ENCODE measurements at places on chromosomes 7 and 10.

GRCh38 chr7:28695300-28696295, 262.5 kb downstream of the TRIL start:
- DNase-seq: no peak

DNA sequence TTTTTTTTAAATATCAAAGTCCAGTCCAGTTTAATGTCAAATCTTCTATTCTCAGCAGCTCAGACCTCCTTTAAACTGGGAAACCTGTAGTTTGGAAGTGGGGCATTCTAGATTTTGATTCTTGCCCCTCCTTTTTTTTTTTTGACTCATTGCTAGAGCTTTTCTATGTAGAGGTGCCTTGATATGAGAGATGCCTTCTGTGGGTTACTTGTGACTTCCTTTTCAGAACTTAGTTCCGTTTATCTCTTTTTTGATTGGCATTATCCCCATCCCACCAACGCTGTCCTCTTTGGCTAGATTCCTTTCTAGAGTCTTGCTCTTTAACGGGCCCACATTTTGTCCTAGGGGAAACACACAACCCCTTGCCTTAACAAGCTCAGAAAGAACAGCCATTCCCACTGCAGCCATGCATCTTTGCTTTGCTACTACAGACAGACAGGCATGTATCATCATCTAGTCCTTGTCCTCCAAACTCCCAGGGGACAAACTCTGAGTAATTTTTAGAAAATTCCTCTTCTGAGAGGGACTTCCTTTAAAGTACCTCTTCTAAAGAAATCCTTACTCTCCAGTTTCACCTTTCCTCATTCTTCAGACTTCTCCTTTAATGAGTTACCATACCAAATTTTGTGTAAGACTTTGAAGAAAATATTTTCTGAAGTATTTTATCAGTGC, 153.6 kb downstream of the PHF14 start:
- peak; percentile 54 for DNase-seq

DNA sequence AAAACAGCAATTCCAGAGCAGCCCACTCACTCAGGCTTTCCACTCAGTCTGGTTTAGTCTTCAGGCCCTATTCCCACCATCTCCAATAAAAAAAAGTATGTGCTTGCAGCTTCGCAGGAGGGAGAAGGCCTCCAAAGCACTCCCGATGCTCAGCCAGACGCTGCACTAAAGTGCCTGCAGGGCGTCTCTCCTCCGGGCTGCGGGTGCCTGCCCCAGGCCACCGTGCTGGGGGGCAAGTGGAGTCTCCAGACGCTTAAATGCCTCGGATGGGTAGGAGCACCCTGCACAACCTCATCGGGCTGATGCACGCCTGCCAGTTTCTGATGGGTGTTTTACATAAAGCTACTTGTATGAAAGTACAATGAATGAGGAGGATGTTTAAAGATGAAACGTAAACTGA, 31.3 kb upstream of the NCAPG2 start:
- DNase-seq: no peak

- no peak for DNase-seq
Observed at GRCh38 chr7:452226-452751, 67.4 kb downstream of the PDGFA start.

DNA sequence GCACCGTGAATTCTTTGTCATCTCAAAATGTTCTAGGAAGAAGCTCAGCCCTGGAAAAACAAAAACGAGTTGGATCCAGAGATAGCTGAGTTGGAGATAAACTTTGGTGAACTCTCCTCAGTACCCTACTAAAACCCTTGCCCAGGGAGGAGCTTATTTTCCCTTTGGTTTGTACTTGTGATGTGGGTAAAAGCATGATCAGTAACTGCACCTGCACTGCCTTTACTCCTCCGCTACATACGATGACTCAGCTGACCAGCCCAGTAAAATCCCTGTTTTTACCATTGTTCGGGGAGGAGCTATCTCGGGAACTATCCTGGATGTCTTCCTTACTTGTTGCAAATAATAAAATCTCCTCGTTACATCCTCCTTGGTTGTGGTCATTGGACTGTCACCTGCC, 359.3 kb downstream of the SH2D4B start:
- no peak for DNase-seq

DNA sequence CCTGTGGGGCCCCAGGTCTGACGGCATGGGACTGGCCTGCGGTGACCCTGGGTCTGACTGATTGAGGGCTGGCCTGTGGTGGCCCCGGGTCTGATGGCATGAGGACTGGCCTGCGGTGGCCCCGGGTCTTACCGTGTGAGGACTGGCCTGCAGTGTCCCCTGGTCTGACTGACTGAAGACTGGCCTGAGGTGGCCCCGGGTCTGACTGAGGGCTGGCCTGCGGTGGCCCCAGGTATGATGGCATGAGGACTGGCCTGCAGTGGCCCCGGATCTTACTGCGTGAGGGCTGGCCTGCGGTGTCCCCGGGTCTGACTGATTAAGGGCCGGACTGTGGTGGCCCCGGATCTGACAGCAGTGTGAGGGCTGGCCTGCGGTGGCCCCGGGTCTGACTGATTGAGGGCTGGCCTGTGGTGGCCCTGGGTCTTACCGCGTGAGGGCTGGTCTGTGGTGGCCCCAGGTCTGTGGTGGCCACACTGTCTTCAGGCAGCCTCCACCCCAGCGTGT, 10.9 kb downstream of the JAKMIP3 start:
- DNase-seq: no peak

DNA sequence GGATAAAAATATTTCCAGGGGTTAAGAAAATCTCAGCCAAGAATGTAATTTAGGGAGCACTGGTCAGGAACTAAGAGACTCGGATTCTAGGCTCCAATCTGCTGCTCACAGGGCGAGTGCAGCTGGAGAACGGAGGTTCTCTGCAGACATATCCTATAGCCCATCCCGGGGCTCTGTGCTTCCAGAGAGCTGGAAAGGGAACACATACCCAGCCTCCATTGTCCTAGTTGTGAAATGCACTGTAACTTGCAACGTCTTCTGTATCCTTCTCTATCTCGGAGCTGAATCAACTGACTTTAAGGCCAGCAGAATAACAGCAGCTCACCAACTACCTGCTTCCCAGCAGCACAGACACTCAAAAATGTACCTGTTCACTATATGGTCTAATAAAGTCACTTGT, 351.1 kb upstream of the MYO3A start:
- no peak for DNase-seq

DNA sequence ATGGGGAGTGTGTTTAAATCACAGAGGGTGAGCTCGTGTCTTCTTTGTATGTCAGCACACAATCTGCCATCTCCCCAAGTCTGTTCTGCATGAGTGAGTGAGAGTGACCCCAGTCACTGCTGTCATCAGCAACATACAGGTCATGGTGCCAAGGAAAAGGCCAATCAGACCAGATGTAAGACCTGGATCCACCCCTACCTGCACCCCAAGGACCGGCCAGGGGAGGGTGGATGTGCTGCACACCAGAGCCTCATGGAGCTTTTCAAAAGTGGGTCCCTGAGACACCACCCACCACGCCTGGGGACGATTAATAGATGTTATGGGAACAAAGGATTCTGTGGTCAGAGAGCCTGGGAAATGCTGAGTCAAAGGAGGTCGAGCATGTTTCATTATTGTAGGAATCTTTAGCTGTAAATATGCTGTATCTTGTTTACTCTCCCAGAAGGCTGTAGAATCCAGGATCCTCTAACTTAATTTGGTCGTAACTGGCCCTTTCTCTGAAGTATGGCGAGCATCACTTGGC, 420.5 kb downstream of the RPS24 start:
- DNase-seq: no peak

DNA sequence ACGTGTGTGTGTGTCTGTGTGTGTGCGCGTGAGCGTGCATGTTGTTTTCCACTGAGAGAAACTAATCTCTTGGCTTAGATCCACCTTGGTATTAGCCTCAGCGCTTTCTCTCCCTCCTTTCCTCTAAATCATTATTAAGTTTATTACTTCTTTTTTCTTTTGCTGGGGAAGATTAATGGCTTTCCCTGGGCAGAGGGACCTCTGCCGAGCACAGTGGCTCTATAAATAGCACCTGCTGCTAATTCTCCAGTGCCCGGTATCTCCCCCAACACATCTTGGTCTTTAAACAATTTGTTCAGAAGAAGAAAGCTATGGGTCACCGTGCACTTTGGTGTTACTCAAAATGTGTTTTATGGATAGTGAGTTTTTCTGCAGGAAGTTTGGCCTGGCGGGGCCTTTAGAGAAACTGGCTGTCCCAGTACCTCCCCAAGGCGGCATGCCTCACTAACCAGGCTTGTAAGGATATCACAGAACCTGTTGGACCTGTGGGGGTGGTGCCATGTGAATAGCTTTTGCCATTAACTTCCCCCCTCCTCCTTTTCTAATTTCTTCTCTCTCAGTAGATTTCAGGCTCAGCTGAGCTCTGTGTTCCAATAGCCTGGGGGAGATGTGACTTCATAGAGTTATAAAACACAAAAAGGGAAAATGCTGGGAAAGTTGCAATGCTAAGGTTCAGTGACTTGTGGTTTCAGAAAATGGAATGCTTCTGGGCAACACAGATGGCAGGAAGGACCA, 70.1 kb upstream of the RAB11FIP2 start:
- no peak for DNase-seq

DNA sequence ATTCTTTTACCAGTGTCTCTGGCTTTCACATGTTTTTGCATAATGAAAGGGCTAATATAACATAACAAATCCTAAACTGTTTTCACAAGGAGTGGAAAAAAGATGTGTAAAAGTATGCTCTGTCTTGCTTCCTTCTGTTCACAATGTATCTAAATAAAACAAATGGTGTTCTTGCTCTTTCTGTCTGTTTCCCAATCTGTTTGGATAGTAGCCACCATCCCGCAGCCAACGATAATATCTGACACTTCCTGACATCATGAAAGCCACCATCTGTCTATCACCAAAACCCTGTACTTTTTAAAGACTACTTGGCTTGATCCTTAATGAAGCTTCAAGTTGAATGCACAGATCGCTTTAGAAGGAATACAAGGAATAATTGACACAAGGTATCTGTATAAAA, 246.2 kb downstream of the ETV1 start:
- DNase-seq: no peak

- no peak for DNase-seq
Observed at GRCh38 chr7:100000239-100000638, 15.2 kb upstream of the ZKSCAN1 start.

- DNase-seq: no peak
Observed at GRCh38 chr10:65571011-65571570, 1354.7 kb upstream of the LRRTM3 start.

DNA sequence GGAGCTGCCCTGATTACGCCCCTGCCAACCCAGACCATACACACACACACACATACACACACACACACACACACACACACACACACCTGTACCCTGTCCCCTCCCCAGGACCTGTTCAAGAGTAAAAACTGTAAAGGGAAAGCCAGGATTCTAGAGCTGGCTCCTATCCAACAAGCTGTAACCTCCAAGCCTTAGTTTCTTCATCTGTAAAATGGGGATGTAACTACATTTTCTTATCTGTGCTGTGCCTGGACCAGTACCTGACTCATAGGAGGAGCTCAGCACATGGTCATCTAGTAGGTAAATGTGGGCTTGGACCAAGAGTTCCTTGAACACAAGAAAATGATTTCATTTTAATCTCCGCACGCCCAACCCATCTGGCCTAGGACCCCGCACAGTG, 128.8 kb downstream of the ZMIZ1 start:
- DNase-seq: no peak

Data from activated CD4-positive, alpha-beta T cell treated with anti-CD3 and anti-CD28 coated beads, Interleukin-2, amount 50 U/mL, for 16 hours (primary cell).